ENCODE measurements at places on chromosomes 3 and 15.

DNA sequence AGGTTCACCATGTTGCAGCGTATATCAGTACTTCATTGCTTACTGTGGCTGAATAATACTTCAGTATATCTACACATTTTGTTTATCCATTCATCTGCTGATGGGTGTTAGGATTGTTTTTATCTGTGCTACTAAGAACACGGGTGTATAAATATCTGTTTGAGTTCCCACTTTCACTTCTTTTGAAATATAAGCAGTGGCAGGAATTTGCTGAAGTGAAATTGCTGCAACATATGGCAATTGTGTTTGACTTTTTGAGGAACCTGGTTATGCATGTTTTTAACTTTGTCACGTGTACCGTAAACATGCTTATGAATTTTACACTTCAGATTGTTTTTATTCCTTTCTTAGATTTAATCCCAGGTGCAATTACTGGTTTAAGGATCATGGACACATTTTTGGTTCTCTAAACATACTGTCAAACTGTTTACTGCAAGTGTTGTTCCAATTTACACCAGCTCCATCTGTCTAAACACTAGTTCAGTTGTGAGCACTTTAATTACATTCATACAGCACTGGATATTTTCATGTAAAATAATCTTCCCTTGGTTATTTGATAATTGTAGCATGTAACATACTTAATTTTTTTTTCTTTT, 23.1 kb downstream of the TRAK1 start:
- no peak for DNase-seq

DNA sequence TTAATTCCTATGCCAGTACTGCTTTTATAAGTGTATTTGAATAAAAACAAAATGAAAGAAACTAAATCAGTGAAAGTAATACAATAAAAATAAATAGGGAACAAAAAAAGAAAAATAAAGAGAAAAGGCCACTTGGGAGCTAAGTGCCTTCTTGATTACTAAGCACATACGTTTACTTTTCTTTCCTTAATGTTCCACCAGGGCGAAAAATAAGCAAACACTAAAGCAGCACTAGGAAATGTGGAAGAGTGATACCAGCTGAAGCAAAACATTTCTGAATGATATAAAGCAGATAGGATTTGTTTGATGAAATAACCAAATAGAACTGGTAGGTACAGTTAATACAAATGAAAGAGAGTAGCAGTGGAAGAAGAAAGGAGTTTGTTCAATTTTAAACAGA, 132.8 kb upstream of the ZPLD1 start:
- DNase-seq = no peak

DNA sequence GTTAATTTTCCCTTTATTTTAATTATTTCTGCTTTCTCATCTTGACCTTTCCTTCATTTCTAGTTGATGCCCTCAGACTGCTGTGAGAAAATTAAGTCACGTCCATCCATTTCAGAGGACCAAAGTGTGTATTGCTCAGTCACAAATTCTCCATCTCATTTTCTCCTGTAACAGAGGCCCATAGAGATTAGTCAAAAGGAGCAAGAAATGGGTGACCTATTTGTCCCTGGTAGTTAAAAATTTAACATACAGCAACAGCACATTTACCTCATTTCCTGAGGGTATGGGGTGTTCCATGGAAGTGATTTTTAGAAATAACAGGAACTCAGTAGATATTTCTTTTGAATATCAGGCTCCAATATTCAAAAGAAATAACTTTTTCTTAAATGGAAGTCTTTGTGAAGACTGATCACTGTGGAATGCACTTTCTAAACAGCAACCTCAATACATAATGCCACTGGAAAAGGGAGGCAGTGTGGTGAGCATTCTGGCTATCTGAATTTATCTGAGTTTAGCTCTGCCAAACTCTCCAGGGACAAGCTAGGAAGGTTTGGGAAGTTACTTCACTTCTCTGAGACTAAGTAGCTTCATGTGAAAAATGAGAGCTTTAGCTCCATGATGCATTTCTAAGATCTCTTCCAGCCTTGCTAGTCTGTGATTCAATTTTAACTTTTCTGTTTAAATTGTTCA, 808.2 kb downstream of the SQOR start:
- DNase-seq = no peak

DNA sequence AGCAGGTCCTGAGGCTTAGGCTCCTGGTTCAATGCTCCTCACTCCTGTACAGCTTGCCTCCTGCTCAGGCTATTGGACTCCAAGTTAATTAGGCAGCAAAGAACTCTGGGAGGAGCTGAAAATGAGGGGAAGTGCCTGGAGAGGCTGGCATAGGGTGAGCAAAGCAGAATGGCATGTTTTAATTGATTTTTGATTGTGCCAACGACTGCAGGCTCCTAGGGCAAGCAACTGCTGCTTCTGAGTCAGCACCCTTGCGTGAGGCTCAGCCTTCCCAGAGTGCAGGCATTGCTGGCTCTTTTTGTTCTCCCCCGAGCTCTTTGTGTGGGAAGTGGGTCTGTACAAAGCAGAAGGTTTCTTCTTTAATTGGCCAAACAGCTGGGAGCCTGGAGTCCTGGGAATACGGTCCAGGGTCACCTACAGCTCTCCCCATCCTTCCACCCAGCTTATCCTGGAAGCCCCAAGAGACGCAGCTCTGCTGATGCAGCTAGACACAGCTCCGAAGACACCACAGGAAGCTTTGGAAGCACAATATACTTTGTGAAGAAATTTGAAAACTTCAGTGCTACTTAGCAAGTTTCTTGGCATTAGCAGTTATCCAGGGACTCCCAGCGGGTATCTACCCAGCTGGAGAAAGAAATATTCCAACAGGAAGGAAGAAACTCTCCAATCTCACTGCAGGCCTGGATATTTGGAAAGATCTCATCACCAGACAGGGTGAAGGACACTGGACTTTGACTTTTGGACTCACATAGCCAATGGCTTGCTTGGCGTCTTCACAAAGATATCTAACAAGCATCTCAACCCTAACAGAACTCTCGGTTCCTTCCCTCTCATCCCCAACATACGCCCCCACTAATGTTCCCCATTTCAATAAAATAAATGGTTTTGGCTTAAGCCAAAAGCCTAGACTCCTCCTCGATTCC, 76.8 kb downstream of the BDH1 start:
- no peak for DNase-seq

DNA sequence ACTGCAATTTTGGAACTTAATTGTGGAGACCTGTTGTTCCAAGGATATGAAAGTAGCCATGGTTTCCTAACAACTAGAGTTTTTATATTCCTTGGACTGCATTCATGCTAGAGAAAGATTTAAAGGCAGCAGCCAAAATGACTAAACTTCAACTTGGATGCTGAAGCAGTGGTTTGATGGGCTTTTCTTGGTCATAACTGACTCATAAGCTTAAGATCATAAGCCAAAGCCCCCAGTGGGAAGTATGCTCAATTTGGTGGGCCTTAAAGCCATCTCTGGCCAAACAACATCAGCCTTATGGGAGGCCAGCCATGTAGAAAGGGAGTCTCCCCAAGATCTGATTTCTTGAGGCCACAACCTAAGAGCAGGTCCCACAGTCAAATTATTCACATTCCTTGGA, 80.2 kb downstream of the ZNF280D start:
- no peak for DNase-seq

DNA sequence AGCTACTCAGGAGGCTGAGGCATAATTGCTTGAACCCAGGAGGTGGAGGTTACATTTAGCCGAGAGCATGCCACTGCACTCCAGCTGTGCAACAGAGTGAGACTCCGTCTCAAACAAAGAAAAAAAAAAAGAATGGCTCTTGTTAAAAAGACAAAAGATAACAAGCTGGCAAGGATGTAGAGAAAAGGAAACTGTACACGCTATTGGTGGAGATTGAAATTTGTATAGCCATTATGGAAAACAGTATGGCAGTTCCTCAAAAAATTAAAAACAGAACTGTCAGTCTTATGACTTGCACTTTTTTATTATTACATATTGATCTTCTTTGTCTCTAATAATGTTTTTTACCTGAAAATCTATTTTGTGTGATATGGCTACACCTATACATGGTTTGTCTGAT, 41.9 kb downstream of the MEX3B start:
- DNase-seq = no peak

GRCh38 chr3:185837414-185837813, 12.6 kb upstream of the IGF2BP2 start:
- DNase-seq = no peak

DNA sequence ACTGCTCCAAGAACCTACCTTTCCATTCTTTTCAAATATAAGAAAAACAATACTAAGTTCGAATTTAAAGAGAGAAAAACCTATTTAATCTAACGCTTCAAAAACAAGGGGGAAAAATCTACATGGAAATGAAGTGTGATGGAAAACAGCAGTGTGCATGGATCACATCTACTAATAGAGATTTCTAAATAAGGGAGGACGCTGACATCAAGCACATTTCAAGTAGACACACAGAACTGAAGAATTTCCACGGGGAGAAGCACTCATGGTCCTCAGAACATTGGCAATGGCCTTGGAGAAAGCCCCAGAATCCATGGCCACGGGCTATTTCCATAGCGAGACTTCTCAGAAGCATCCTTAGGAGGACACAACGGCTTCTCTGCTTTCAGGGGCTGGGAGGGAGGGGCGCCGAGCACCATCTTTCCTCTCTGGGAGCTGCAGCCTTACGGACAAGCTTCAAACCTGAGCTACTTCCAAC, 1.0 kb downstream of the TASOR start:
- DNase-seq = no peak

- no peak for DNase-seq
These were observed 267.0 kb downstream of the ZBTB20 start for GRCh38 chr3:114880078-114880477.

- DNase-seq = no peak
These were observed 29.5 kb downstream of the KCNAB1 start for GRCh38 chr3:156149876-156150275.

DNA sequence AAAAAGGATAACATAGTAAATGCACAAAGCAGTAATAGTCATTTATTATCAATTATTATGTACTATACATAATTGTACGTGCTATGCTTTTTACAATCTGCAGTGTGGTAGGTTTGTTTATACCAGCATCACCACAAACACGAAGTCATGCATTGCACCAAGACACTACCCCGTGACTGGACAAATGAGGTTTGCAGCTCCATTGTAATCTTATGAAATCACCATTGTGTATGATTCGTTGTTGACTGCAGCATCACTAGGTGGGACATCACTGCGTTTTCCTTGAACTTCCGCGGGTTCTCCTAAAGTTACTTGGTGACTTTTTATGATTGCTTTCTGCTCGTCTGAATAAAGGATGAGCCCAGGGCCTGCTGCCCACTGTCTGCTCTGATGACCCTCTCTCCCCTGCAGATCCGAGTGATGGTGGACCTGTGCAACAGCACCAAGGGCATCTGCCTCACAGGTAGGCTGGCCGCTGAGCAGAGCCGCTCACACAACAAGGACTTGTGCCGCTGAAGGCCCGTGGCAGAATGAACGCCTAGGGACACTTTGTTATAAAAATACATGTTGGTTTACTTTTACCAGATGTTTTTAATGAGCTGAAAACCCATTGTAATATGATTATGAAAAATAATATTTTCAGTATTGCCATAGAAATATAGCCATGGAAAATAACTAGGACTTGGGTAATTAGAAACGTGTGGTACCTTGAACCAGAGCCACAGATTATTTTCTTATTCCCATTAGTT, 35.8 kb downstream of the GLDN start:
- DNase-seq = no peak

DNA sequence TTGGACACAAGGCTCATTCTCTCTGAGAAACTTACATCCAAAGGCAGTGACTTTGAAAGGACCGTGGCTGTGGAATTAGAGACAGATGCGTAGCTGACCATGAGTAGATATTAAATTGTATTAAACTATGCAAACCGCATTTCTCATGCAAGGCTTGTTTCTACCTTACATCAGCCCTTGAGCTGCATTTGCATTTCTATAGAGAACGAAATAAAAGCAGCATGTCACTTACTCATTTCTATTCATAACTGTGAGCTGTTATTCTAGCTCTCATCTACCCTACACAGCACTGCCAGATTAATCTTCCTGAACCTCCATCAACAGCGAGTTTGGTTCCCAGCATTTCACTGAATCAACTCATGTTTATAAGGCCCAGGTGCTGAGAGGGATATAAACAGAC, 72.3 kb downstream of the THSD4 start:
- DNase-seq = no peak

DNA sequence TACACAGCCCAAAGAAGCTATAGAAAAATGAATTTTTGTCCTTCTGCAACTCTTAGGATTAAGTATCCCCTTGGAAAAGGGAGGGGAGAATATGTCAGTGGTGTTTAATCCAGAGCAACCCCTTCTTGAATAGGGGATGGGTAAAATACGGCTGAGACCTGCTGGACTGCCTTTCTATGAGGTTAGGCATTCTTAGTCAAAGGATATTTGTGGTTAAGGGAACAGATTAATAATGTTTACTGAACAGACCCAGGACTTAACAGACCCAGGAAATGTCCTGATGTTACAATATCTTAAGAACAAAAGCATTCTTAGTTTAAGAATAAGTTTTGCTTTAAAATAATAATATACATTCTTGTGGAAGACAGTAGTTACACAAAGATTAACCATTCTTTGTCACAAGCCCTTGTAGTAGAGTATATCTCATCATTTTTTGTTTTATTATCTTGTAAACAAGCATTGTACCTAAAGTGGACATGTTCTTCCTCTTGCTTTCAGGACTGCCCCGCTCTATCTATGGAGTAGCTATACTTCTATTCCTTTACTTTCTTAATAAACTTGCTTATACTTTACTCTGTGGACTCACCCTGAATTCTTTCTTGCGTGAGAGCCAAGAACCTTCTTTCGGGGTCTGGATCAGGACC, 43.8 kb upstream of the B3GALNT1 start:
- DNase-seq = no peak

- no peak for DNase-seq
These were observed 35.3 kb downstream of the EFHB start for GRCh38 chr3:19898721-19899120.

DNA sequence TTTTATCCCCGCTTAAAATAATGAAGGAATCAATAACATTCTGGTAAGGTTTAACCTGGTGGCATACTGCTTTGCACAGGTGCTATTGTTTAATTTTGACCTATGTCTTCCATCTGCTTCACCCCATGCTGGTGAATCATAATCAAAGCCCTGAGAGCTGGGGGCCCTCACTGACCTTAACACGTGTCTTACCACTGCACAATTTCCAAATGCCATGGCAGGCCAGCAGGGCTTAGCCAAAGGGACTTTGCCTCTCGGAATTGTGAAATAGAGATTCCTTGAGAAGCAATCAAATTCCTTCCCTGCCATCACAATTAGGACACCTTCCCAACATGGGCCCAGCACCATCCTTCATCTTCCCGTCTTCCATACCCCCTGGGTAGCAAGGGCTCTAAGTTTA, 242.6 kb upstream of the THBS1 start:
- DNase-seq = no peak

DNA sequence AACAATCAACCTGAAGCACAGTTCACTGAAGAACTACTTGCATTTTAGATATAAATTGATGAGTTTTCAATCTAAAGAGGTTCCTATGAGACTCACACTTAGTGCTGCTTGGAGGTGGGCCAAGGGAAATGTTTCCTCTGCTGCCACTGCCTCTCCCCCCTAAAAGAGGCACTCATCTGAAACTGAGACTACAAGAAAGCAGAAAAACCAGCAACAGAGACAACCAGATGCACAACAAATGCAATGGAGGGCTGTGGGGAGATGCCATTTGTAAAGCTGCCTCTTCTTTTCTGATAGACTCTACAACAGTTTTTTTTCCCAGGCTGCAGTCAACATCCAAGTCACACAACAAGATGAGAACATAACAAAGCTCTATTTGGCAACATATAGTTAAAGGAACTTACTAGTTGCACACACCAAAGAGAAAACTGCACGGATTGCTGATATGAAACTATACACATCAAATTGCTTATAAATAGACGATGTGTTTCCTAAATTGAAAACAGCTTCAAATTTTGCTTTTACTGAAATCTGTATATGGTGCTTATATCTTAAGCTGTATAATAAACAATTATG, 11.0 kb downstream of the TSPAN3 start:
- no peak for DNase-seq

- DNase-seq = no peak
These were observed 46.2 kb downstream of the NRG4 start for GRCh38 chr15:75966073-75966472.

Data from stimulated activated naive CD4-positive, alpha-beta T cell (primary cell).